MCF 10A (cell line): ENCODE measurements at places on chromosomes 3 and 15. TPM values are rescaled to one million over a fixed set of nuclear protein-coding genes. Genes with fewer than 3 reads are reported as not detected.

Gene TGM5
- total RNA-seq, result 0.12 TPM in 1 of 2 replicates, not detected in the other

Gene SPG21
- 63.1 and 70.4 TPM in 2 replicates for total RNA-seq

Gene PARP16
- 5.9 and 6.1 TPM in 2 replicates for total RNA-seq

Gene CPA3
- not detected in 2 replicates for total RNA-seq

Gene PLCH1
- 0.10 and 0.12 TPM in 2 replicates for total RNA-seq

Gene CCDC50
- 100 and 115 TPM in 2 replicates for total RNA-seq

Gene TRPM1
- not detected in 2 replicates for total RNA-seq

Gene GMNC
- not detected in 2 replicates for total RNA-seq

Gene TUSC7
- total RNA-seq, result not detected in 2 replicates

Gene FAM174B
- 3.5 and 6.5 TPM in 2 replicates for total RNA-seq

Gene GOLGA8R
- total RNA-seq, result 3.0 and 5.3 TPM in 2 replicates

Gene TF
- total RNA-seq, result 0.12 and 0.19 TPM in 2 replicates

Gene SMAD6
- total RNA-seq, result not detected in 2 replicates

Gene EFCAB12
- 0.22 TPM in 1 of 2 replicates, not detected in the other for total RNA-seq

Gene TRH
- not detected in 2 replicates for total RNA-seq

Gene TEX9
- 6.3 and 6.8 TPM in 2 replicates for total RNA-seq

Gene COPS2
- 123 and 132 TPM in 2 replicates for total RNA-seq

Gene RAB6B
- total RNA-seq, result 0.96 and 1.1 TPM in 2 replicates

Gene ACSBG1
- total RNA-seq, result not detected in 2 replicates

Gene COL6A5
- total RNA-seq, result not detected in 2 replicates

Gene FOXB1
- total RNA-seq, result not detected in 2 replicates

Gene PTX3
- 159 and 217 TPM in 2 replicates for total RNA-seq

Gene SLC24A5
- total RNA-seq, result not detected in 2 replicates

Gene FETUB
- 0.47 TPM in 1 of 2 replicates, not detected in the other for total RNA-seq

Gene PODXL2
- total RNA-seq, result 10.1 and 10.4 TPM in 2 replicates

Gene TERC
- 2.9 and 7.9 TPM in 2 replicates for total RNA-seq

Gene LRRC15
- total RNA-seq, result not detected in 2 replicates

Gene DOCK3
- 0.14 and 0.34 TPM in 2 replicates for total RNA-seq

Gene TRIM42
- not detected in 2 replicates for total RNA-seq

Gene HLTF
- 21.9 TPM in 2 replicates for total RNA-seq

Gene CP
- total RNA-seq, result 0.37 TPM in 1 of 2 replicates, not detected in the other

Gene PP2D1
- total RNA-seq, result not detected in 2 replicates

Gene ERC2
- 0.42 and 0.44 TPM in 2 replicates for total RNA-seq

Gene SV2B
- total RNA-seq, result 0.44 and 0.96 TPM in 2 replicates
